ENCODE measurements at places on chromosomes 1 and 21.

GRCh38 chr1:46110521-46110920 lies 21.9 kb downstream of the PIK3R3 start:
- DNase-seq, result no peak

DNA sequence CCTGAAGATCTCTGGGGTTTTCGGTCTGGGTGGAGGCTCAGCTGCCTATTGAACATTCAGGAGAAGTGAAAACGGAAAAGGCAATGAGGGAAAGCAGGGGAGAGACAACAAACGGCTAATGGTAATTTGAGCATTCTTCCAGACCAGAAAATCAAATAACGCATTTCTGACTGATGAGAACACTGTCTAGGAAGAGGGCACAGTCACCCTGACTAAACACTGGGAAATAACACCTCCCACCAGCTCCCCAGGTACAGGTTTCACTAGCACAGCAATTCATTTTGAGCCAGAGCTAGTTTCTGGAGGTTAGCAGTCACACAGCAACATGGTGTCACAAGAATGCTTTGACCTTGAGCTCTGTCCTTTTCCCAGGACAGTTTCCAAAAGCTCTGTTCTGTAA lies 21.1 kb downstream of the NCF2 start:
- no peak for DNase-seq

GRCh38 chr1:210291786-210292230 lies 36.9 kb upstream of the HHAT start:
- no peak for DNase-seq

- no peak for DNase-seq
Measured at GRCh38 chr1:245754463-245754961, 599.7 kb downstream of the KIF26B start.

- DNase-seq, result no peak
Measured at GRCh38 chr21:44931137-44931500, 8.7 kb upstream of the SLX9 start.

Data from stimulated activated naive B cell treated with anti-CD40 and anti-IgM and Interleukin-4, amounts not matched to agents 10 μg/mL and 1 μg/mL and 100 μg/mL, for 72 hours (primary cell).